Mesendoderm (in vitro differentiated cells): ENCODE measurements at places on chromosomes 16 and 17.

DNA sequence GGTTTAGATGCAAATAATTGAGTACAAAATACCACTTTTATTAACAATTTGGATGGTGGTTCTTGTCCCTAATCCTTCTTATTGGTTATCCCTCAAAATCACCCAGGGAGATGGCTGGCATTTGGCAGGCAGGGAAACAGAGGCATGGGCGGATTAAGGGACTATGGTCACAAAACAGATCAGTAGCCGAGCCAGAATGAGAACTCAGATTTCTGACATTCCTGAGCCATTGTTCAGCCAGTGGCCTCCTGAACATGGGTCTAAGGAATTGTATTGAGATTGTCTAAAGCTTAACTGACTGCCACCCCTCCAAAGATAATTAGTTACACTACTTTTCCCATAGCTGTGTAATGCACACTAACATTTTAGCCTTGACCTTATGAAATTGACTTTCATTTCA is 88.4 kb downstream of the CHD9NB start:
- peak; percentile 42 for DNase-seq

GRCh38 chr17:69761767-69762321 is 313.2 kb upstream of the KCNJ16 start:
- peak; percentile 86 for DNase-seq

DNA sequence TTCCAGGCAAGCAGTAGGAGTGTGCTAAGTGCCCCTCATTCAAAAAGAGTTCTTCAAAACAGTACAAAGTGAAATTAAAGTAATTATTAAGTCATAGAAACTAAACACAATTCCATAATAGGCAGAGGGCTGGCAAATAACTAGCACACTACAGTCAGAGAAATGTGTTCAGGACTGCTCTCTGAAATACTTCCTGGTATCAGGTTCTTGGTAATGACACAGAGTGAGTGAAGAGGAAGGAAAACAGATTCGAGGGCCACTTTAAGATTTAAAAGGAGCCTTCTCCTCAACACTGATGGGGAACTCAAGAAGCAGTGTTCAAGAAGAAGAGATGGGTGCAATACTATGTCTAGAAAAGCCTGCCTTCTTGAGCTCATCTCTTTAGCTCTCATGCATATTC is 139.2 kb downstream of the TOX3 start:
- DNase-seq: no peak

DNA sequence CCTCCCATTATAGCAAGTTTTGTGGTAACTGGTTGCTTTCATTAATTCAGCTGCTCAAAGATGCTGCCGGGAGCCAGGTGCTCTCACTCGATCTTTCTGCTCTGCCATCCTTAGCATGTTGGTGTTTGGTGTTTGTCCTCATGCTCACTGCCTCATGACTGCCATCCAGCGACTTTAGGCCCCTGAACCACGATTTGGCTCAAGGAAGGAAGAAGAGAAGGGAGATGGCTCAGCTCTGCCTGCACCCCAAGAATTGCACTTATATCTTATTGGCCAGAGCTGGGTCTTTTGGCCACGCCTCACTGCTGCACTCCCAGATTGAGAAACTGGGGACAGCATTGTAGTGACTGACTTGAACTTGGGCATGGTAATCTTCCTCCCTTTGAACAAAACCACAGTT is 52.7 kb downstream of the ARSG start:
- DNase-seq: no peak

DNA sequence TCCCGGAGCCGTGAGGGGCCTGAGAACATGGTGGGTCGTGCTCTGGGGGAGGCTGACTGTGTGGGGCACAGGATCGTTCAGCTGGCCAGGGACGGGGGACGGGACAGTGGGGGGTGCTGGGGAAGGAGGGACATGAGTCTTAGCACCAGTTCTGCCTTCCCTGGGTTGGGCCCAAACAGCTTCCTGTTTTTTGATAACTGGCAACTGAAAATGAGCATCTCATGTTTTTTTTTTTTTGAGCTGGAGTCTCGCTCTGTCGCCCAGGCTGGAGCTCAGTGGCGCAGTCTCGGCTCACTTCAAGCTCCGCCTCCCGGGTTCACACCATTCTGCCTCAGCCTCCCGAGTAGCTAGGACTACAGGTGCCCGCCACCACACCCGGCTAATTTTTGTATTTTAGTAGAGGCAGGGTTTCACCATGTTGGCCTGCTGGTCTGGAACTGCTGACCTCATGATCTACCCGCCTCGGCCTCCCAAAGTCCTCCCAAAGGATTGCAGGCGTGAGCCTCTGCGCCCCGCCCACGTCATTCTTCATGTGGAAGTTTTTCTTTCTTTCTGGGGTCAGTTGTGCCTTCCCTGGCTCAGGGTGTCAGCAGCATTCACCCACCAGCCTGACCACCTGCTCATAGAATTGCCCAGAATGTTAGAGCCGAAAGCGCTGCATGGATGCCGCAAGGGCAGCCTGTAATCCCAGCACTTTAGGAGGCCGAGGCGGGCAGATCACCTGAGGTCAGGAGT is 6.4 kb downstream of the ASPSCR1 start:
- no peak for DNase-seq

DNA sequence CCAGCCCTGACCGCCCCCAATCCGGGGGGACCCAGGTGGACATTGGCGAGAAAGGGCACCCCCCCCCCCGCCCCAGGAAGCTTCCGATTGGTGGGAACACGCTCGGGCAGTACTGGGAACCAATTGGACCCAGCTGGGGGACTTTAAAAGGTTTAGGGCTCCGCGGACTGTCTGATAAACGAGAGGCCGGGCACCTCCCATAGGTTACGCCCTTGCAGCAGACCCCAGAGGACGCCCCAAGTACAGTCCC is 245 bp downstream of the TMEM256 start:
- no peak for DNase-seq

- no peak for DNase-seq
Observed at GRCh38 chr16:64122177-64122576, 999.7 kb downstream of the CDH11 start.

GRCh38 chr17:27907976-27908558 is 14.9 kb upstream of the LYRM9 start:
- peak; percentile 66 for DNase-seq

- DNase-seq: no peak
Observed at GRCh38 chr16:3256146-3256865, at the start of gene MEFV. MEFV (minus strand) TSS chr16:3256633; CDS start chr16:3256587, 46 bp downstream.

DNA sequence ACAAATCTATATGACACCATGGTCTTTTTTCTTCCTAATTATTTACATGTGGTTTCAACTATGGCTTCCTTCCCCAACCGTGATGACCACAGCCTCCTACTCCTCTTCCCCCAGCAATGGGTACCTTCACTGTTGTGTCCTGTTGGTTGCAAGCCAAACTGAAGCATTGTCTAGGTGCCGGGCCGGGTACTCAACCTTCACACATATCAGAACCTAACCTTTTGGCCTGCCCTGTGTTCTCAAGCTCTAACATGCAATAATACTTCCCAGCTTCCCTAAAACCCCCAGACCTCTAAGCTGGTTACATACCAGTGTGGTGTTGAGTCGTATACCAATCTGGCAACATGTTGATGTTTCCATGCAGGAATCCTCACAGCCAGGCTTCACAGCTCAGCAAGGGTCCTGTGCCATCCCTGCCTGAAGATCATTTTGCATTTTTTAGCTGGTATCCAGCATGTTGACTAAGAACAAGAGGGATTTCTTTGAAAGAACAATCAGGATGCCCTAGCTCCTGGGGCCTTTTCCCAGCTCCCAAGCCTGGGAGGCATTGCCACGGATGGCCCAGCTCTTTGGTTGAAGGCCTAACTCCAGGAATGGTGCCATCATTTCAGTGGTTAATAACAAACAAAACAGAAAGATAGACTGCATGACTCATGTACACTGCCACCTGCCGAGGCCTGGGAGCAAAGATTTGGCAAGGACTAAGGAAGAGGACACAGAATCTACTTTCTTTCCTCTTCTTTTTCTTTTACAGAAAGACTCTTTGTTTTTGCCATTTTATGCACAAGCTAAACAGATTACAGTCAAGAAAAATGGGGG is 373.7 kb upstream of the SALL1 start:
- DNase-seq: peak; percentile 54

- no peak for DNase-seq
Observed at GRCh38 chr16:7382521-7382920, 49.9 kb downstream of the RBFOX1 start.

DNA sequence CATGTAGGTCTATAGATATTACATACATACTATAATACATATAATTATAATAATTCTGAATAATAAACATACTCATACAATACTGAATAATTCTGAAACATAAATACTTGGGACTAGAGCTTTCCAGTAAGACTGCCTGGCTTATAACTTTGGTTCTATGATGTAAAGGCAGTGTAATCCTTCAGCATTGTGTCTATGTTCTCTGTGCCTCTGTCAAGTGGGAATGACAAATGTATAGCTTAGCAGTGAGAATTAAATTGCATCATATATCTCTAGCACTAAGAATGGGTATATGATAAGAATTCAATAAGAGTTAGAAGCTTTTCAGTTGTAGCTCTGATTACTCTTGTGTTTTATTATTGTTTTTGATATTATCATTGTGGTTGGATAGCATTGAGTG is 1469.3 kb downstream of the CDH8 start:
- DNase-seq: no peak

GRCh38 chr16:381012-381788 is 578 bp downstream of the PGAP6 start:
- no peak for DNase-seq

- DNase-seq: no peak
Observed at GRCh38 chr16:80663078-80663477, 122.3 kb downstream of the DYNLRB2 start.

GRCh38 chr17:47184681-47185080 is 4.4 kb downstream of the CDC27 start:
- peak; percentile 5 for DNase-seq

- DNase-seq: no peak
Observed at GRCh38 chr16:87415441-87415840, 23.3 kb downstream of the MAP1LC3B start.

DNA sequence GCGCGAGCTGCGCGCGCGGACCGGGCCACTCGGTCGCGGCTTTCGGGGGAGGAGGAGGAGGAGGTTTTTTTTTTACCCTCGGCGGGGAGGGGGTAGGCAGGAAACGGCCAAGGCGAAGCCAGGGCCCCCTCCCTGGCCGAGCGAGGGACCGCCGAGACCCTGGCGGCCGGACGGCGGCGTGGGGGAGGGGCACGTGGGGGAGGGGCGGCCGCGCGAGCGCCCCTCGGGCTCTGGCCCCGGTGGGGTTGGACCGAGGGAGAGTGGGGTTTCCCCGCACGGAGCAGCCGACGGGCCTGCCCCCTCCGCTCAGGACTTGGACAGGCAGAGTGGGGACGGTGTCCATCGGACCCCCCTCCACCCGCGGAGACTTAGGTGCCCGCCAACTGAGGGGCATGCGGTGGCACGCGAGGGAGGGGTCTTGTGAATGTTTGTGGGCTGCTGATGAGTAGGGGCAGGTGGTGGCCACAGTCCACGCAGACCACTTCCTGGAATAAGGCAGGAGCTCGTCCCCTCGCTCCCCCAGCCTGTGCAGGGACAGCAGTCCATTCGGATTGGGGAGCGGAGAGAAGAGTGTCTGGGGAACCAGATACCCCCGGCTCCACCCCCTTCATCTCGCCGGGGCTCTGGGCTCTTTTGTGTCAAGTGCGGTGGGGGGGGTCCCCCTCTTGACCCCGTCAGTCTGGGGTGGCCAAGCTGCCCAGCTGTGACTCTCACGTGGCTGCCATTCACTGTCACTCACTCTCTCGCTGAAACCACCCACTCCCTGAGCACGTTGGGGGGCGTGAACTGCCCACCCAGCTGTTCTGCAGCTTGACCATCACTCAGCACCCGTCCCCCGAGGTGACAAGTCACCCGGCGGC is 3.0 kb upstream of the CHD3 start:
- DNase-seq: peak; percentile 77

DNA sequence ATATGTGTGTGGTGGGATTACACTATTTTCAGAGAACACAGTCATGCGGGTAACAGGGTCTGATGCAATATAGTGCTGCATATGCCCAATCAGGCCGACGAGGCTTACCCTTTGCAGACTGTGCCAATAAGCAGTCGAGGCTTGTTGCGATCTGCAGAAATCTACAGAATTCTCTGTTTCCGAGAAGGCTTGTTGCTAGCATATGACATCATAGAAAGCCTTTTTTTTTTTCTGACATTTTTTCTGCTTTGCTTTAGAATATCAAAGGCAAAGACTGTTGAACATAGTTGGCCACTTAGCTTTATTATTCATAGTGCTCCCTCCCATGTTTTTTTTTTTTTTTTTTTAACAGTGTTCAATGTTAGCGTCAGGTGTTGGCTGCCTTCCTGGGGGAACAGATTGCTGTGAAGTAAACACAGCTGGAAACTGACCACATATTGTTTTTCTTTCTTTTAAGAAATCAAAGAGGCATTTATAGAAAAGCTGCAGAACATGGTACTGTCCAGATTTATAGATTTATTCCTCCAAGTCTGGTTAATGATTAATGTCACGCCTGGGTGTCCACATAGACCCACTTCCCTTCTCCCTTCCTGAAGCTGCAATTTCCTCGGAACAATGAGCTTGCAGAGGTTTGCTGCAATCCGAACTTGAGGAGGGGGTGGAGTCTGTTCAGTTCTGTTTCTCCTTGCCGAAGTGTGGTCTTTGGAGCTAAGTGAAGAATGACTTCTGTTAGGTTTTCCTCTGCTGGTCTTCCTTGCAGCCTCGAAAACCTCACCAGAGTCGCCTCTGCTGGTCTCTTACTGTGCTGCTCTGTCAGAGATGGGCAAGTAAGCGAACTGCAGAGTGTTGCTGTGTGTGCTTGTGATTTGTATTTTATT is 87.3 kb downstream of the MAP2K6 start:
- peak; percentile 85 for DNase-seq

DNA sequence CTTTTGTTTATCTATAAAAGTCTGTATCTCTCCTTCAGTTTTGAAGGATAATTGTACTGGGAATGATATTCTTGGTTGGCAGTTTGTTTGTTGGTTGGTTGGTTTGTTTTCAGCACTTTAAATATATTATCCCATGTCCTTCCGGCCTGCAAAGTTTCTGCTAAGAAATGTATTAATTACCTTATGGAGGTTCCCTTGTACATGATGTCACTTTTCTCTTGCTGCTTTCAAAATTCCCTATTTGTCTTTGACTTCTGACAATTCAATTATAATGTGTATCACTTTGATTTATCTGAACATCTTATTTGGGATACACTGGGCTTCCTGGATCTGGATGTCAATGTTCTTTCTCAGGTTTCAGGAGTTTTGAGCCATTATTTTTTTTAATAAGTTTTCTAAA is 4.1 kb upstream of the KRT34 start:
- DNase-seq: no peak

DNA sequence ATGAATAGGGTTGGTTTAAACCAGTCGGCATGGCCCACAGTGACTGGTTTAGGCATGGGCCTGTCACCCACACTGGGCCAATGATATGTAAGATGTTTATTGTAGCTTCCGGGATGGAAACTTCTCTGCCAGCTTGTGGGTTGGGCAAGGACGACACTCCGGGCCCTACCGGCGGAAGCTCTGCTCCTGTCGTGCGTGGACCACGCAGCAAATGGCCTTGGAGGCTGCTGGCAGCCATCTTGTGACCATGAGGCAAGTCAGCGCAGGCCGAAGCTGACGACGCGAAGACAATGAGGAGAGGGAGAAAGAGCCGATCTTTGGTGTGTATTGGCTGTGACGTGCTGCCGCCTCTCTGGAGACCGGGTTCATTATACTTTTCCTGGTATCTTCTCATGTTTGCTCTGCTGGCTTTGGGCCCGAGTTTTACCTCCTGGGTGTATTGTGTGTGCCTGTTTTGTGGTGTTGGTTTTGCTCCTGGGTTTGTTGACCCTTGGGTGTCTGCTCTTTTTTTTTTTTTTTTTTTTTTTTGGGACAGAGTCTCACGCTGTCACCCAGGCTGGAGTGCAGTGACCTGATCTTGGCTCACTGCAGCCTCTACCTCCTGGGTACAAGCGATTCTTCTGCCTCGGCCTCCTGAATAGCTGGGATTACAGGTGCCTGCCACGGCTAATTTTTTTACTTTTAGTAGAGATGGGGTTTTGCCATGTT is 15.4 kb downstream of the SLC25A10 start:
- DNase-seq: no peak

GRCh38 chr17:38898812-38899348 is 26.5 kb upstream of the LASP1NB start:
- no peak for DNase-seq
